NCI-H82 (cell line): ENCODE measurements at places on chromosomes 11 and 22.

DNA sequence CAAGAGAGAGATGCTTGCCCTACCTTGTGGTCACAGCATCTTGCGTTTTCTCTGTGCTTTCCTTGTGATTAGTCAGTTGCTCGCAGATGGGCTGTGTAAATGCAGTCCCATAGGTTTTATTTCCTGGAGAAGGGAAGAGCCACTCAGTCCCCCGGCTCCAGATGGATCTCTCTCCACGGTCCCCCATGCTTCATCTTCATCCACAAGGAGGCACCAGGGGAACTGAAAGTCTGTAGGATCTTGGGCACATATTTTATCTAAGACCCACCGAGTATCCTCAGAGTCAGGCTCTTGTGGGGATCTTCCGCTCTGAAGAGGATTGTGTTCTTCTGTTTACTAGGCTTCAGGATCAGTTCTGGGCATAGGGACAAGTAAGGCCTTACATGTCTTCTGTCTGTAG, 66.8 kb upstream of the E2F8 start:
- DNase-seq = peak; percentile 3

- DNase-seq = no peak
Observed at GRCh38 chr11:66281001-66281400, 3.0 kb downstream of the CNIH2 start.

- peak; percentile 82 for DNase-seq
Observed at GRCh38 chr11:110463153-110463552, 33.4 kb downstream of the FDX1 start.

DNA sequence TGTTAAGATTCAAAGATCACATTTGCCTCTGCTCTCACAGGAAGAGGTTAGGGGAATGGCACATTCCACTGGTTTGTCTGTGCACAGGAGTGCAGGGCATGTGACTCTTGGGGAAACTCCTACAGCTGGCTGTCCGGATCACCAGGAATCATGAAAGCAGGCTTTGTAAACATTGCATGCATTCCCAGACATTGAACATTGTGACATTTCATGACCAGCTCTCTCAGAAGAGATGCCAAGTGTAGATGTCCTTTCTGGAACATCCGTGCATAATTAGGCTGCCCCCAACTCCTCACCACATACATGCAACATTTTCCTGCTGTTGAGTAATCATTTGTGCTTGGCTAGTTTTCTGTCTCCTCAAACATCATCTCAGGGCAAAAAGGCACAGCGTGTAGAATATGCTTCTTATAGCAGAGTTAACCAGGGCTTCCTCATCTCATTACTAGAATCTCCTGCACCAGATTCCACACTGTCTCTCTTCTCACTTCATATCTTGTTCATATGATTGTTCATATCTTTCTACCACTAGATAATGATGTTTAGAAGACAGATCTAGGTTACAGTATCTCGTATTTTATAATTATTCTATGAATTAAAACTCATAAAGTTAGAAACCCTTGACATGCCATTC, 694.7 kb downstream of the NTM start:
- no peak for DNase-seq

DNA sequence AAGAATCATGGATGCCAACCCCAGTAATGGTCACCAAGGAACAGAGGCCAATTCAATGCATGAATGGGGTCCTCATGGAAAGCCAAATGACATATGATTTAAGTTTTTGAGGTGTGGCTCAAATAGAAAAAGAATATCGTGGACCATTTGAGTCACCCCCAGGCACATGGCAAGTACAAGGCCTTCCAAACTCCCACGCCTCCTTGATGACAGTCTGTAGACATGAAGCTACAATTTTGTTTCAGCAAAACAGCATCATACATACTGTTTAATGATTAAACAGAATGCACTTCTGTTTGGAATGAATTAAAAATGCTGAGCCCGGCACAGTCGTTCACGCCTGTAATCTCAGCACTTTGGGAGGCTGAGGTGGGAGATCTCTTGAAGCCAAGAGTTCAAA, 7.4 kb downstream of the FADD start:
- DNase-seq = no peak

DNA sequence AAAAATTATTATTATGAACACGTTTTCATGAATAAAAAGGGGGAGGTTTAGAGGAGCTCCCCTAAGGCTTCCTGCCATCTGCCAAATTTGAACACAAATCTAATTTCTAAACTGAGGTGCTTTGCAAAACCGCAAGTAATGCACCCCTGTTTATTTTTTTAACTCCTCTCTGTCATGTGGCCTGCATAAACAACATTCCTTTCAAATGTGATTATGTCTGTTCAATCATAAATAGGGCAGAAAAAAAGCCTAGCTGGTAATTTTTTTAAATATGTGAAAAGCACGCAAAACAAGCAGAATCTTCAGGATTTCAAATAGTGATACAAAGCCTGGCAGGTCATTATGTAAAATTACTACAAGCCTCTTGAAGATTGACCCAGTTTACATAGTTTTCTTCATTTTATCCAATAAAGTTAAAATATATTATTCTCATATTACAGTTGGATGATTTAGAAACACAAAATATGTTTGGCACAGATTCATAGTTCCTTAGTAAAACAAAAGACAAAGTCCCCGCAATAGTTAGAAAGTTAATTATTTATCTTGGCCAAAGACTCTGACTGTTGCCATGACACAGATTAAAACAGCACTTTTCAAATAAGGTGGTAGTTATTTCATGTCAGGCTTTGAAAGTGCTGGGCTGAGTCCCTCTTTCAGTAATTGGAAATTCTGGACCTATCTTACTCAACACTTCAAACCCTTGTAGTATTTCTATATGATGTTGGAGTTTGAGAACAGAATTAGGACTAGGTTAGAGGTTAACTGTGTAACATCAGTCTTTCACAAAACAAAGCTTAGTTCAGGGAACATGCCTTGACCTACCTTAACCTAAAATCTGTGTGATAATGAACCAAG, 200.3 kb upstream of the MPPED2 start:
- DNase-seq = no peak

DNA sequence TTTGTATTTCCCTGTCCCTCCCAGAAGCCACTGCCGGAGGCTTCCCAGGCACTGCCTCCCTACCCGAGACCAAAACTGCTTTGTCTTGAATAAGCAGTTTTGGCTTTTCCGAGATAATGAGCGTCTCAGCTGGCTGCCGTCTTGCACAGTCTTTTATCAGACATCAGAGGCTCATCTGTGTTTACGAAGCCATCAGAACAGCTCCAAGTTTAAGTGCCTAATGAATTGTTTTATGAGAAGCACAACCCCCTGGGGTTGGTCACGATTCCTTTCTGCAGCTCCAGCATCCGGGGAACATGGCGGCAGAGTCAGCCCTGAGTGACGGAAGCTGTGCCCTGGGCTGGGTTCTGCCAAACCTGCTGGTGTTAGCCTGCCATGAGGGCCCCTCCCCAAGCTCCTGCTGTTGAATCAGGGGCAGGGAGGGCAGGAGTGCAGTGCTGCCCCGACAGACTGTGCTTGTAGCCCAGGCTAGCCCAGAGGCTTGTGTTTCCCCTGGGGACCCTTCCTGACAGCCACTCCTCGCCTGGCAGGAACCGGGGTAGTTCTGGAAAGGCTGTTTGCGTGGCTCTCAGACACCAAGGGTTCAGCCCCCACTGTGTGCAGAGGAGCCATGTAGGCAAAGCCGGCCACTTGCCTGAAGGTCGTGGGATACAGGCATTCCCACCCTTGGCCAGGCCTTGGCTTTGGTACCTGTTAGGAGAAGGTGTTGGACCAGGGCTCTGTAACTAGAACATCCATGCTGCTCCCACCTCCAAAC, 96.1 kb downstream of the MORC2 start:
- DNase-seq = no peak

DNA sequence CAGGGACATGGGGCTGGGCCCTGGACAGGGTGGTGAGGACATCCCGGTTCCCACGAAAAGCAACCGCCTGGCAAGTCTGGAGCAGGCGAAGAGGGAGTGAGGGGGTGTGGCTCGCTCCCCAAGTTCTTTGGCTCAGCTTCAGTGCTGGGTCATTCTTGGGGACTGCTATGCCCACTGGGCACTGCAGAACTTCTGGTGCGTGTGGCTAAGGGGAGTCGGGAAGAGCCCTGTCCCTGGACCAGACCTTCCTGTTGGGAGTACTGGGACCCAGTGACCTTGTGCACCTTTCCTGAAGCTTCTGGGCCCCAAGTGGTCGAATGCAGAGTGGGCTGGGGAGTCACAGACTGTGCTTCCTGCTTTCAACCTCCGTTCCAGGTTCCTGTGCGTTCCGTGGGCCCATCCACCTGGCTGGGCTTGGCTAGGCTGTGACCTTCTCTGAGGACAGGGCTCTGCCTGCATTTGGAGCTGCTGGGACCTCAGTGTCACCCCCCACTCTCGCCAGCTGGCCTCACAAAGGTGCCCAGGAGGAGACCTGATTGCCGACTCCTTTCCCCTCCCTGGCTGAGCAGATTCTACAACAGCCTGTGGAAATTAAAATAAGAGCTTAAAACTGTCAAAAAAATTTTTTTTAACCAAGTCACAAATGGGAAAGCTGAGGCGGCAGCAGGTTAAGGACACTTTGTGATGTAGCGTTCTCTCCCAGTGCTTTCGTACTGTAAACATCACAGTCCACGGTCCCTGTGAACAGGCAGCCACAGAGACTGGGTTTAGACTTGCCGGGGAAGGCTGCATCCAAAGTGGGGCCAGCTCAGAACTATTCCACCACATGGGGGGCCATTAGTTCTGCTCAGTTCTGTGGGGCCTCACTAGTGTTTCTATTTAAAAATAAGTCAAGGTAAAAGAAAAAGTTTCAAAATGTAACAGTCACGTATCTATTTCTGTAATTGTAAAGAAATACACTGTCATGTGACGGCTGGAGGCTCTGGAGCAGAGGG, 63.8 kb upstream of the WNT7B start:
- no peak for DNase-seq

DNA sequence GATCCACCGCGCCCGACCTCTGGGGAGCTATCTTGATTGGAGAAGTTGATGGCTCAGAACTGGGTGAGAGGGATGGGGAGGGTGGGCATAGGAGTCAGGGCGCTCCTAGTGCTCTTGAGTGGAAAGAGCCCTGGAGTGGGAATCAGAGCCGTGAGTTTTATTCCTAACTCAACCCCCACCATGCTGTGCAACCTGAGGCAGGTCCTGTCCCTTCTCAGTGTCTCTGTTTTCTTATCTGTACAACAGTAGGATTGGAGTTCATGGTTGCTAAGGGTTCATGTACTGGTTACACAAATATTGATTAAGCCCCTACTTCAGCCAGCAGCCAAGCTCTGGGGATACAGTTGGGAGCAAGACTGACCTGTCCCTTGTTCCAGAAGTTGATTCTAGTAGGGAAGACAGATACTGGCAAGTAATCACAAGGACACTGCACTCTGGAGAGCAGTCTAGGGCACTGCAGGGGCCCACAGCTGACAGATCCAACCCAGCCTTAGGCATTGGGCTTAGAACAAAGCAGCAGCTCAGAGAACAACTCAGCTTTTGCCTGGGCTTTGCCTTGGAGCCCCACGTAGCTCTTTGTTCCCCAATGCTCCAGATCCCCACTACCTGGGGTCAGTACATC, 12.4 kb upstream of the DAGLA start:
- no peak for DNase-seq

- no peak for DNase-seq
Observed at GRCh38 chr11:120375076-120375475, 38.9 kb downstream of the ARHGEF12 start.

- DNase-seq = no peak
Observed at GRCh38 chr11:68961245-68961644, 19.5 kb downstream of the MRGPRD start.

GRCh38 chr11:36425561-36426081, 84.5 kb downstream of the TRAF6 start:
- DNase-seq = no peak

DNA sequence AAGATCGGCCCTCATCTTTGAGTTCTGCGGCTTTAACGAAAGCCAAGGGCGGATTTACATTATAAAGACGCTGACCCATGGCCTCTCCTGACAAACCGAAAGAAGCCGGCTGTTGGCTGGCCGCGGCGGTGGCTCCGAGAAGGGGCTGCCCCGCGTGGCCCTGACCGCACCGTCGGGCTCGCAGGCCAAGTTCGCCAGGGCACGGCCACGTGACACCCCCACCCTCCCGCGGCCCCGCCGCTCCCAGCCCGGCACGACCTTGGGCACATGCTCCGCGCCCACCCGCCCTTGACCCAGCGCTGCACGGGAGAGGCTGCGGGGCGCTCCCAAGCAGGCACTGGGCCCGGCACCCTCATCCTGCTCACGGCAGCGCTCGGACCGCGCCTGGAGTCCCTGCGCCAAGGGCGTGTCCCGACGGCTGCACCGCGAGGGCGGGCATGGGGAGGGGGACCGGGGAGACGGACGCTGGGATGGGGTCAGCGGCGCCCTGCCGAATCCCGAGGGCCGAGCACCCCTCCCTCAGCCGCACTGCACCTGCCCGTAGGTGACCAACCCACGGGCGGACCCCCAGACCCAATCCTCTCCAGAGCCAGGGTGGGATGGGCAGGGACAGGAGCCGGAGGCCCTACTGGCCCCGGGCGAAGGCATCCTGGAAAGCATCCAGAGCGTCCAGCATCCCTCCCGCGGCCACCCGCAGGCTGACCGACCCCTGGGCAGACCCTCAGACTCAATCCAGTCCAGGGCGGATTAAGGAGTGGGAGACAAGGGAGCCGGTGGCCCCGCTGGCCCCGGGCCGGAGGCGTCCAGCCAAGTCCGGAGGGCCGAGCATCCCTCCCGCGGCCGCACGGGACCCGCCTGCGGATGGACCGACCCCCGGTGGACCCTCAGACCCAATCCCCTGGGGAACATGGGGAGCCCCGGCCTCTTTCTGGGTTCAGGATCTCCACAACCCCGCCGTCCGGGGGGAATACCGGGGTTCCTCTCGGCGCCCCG, 759 bp downstream of the CPT1A start:
- no peak for DNase-seq

- DNase-seq = no peak
Observed at GRCh38 chr22:48055827-48056226, 1293.4 kb downstream of the TBC1D22A start.

DNA sequence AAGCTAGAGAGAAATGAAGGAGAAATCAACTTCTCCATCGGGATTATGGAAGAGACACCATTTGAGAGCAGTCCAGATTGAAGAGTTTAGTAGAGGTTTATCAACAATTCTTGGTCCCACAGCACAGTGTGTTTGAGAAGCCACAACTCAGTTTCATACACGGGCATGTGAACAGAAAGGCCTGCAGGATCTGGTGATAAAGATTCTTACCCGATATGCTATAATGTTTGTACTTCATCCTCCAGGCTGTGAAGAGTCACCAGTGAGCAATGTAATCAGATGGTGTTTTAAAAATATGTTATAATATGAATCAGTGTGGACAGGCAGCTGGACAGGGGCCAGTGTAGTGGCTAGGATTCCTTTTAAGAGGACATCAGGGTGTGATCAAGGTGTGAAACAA, 29.7 kb upstream of the VWA5A start:
- no peak for DNase-seq

DNA sequence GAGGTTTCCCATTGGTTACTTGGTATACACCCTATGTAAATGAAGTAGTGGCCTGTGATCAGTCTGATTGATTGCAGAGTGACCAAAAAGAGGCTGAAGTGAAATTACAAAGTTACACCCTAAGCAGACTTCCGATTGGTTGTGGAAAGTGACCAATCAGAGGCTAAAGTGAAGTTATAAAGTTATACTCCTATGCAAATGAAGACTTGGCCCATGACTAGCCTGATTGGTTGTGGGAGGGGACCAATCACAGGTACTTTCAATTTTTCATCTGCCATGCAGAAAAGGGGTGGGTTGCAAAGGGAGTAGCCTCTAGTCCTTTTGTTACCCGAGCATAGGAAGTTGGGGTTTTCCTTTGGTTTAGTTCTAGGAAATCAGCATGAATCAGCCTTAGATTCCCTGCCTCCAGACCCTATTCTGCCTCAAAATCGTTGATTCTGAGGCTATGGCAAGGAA, 18.1 kb upstream of the CSTF3 start:
- DNase-seq = no peak

- no peak for DNase-seq
Observed at GRCh38 chr11:77303328-77303727, 1.8 kb upstream of the GDPD4 start.

GRCh38 chr11:11841723-11842420, at the start of gene USP47:
TSS of gene USP47 (plus strand) at chr11:11841972. CDS start at chr11:11842186, 214 bp downstream.
- peak; percentile 87 for DNase-seq
